ENCODE measurements at places on chromosomes 3 and 15.

DNA sequence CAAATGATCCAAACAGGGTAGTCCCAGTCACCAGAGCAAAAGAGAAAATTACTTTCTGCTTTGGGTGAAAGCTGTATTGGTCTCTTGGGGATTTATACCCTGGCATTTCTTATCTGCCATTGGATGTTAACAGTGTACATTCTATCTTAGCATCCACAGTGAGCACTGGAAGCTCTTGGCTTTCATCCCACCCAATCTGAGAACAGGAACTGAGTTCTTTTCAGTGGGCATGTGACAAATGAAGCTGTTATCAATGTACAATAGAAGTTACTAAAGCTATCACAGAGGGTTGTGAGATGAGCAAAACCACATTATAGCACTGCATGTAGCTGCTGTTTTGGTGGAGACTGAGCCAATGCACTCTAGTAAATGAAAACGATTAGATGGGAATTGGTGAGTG is 300.7 kb downstream of the TUSC7 start:
- no peak for DNase-seq

- no peak for DNase-seq
Observed at GRCh38 chr3:171790898-171791691, 19.2 kb downstream of the PLD1 start.

GRCh38 chr15:69926006-69926405 is 171.7 kb downstream of the TLE3 start:
- DNase-seq: no peak

- no peak for DNase-seq
Observed at GRCh38 chr3:190860521-190860920, 2.0 kb downstream of the GMNC start.

GRCh38 chr15:98952381-98952803 is 55.2 kb downstream of the PGPEP1L start:
- no peak for DNase-seq

DNA sequence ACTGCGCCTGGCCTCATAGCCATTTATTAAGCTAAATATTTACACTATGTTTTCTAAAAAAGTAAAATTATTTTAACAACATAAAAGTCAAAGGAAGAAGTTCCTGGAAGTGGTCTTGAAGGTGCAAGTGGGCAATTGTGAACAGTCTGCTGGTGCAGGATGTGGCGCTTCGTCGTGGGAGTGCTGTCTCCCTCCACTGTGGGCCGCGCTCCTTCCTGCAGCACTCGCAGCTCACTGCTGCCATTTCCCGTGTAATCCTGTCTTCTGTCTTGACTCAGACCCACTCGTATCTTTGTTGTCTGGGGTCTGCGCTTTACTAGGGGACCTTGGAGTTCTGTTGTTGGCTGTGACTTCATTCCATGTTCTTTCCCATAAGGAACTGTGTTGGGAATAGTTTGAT is 56.3 kb downstream of the APBA2 start:
- DNase-seq: no peak

DNA sequence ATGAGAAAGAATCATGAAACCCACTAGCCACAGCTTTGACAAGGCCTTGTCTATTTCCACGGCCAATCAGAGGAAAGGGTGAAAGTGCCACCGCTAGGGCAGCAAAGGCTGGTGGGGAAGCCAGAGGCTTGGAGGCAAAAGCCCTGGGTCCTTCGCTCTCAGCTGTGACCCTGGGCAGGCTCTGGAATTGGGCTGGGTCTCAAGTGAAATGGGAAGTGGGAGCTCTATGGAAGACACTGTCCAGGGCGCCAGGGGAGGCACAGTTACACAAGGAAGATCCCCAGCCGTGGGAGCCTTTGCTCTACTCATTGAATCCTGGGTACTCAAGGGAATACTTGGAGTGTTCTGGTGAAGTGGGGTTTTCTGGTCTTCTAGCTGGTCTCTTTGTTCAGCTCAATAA is 136.2 kb downstream of the ASB7 start:
- DNase-seq: no peak

Measured in SK-N-DZ (cell line).